Activated CD8-positive, alpha-beta memory T cell treated with anti-CD3 and anti-CD28 coated beads for 1 hour (primary cell): ENCODE measurements at places on chromosomes 7 and 10.

DNA sequence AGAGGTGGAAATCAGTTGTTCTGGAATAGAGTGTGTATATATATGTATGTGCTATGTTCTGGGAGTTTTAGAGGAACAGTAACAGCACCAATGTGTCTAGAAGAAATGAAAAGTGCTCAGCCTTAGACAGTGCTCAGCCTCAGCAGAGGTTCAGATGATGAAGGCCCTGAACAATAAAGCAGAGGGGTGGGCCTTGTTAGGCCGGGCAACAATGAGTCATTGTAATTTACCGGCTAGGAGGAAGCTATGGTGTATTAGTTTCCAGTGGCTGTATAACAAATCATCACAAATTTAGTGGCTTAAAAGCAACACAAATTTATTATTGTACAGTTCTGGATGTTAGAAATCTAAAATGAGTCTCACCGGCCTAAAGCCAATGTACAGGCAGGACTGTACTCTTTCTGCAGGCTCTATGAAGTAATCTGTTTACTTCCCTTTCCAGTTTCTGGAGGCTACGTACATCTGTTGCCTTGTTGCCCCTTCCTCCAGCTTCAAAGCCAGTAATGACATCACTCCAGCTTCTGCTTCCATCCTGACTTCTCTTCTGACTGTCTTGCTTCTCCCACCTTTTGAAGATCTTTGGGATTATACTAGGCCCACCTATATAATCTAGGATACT, 84.6 kb downstream of the CH25H start:
- DNase-seq = no peak

- DNase-seq = no peak
Measured at GRCh38 chr10:92082583-92083280, 159.2 kb downstream of the BTAF1 start.

GRCh38 chr7:108143658-108144420, 13.7 kb upstream of the LAMB4 start:
- DNase-seq = no peak

DNA sequence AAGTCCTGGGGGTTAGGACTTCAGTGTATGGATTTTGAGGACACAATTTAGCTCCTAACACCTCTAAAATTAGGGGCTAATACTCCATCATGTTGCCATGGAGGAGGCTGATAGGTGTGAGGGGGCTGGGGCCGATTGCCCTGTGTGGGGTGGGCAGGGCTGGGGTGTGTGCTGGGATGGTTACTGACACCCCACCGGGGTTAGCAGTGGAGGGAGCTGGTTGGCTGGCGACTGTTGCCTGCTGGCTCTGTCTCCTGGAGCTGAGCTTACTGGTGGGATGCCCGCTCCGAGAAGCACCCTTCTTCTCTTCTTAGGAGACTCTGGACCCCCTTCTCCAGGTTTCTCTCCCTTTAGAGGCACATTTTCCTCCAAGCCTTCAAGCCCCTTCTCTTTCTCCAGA, 22.2 kb upstream of the SH2D4B start:
- DNase-seq = no peak

DNA sequence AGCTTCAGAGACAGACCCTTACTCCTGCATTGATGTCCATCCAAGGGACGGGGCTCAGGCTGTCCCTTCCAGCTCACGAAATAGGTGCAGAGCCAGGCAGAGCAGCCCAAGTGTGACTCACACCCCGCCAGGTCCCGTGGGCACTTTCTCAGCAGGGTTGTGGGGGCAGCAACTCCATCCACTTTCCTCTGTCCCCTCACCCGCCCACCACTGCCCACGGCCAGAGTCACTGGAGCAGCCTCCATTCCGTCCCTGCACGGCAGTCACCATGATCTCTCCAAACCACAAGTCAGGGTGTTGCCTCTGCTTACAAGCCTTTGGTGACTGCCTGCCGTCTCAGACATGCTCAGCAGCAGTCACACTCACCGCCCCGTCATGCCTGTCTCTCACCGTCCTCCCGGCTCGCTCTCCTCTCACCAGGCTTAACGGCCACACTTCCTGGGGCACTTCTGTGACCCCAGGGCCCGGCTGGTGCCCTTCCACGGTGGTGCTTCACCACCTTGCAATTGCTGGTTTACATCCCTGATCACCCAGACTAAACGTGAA, 39.3 kb downstream of the CALML3 start:
- DNase-seq = no peak

DNA sequence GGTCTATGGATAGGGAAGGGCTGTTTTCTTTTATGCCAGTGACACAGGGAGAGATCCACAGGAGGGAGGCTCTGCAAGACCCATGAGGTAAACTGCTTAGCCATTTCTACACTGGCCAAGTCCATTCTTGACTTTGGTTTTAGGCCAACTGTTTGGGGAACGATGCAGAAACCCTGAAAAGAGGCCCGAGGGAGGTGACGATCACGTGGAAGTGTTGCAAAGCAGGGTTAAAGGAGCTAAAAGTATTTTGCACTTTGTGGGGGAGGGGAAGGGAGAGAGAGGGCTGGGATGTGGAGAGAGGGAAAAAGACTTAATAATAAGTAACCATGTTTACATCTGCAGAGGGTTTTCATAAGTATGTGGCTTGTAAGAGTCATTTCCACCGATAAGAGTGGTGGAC, 239.7 kb downstream of the EMX2 start:
- DNase-seq = no peak

GRCh38 chr10:24690961-24691512, 32.6 kb downstream of the ARHGAP21 start:
- DNase-seq = no peak

- no peak for DNase-seq
Measured at GRCh38 chr7:121505540-121506182, 109.6 kb upstream of the FAM3C start.

DNA sequence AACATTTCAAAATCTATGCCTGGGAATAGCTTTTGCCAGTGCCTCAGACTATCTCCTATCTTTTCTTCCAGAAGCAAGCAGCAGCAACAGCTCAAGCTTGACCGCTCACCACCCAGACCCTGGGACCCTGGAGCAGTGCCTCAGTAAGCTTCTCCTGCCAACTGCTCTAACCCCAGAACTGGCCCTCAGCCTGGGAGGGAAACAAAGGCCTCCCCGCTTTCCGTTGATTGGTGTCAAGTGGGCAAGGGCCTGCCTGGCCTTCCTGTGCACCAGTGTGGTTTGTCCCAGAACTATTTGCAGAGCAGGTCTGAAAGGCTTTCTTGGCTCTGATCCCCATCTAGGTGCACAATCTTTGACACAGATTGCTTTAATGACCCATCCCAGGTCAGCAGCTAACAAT, 3.3 kb upstream of the ATP6V0A4 start:
- no peak for DNase-seq

DNA sequence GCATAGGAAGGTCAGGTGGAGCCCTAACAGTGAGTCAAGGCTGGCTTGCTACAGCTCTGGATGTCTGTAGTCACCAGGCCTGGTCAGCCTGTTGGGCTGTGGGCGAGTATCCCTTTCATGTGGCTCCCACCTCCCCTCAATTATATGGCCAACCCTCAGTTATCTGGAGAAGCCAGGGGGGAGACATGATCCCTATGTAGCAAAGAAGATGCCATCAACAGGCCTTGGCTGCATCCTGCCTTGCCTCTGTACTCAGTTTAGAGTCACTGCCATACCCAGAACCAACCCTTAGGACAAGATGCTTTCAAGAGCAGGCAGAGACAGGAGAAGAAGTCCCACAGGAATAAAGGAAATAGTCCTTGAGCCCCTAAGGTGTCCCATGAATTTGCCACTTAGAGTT, 763.9 kb downstream of the GRID1 start:
- DNase-seq = no peak

- no peak for DNase-seq
Measured at GRCh38 chr7:71633551-71634008, 501.6 kb downstream of the GALNT17 start.

GRCh38 chr7:144731661-144732351, 104.0 kb downstream of the TPK1 start:
- DNase-seq = no peak

DNA sequence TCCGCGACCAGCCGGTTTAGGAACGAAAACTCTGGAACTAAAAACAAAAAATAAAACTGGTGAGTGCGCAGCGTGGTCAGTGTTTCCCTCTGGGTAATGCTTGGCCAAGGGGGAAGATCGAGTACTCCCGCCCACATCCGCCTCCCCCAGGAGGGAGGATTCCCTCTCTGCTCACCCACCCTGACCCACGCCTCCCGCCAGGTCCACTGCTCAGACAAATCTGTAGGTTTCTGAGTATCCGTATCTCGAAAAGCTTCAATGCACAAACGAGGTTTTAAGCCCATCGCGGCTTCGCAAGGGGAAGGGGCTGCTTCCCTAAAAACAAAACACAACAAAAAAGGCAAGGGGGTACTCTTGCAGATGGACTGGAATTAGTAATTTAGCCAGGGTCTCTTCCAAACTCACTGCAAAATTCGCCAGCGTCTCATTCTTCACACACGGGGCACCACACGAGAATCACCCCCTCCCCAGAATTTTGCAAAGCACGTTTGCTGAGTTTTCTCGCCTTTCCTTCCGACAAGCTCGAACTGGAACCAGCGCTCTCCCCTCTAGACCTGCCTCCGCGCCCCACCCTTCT, 75.2 kb downstream of the INSIG1 start:
- DNase-seq = no peak

DNA sequence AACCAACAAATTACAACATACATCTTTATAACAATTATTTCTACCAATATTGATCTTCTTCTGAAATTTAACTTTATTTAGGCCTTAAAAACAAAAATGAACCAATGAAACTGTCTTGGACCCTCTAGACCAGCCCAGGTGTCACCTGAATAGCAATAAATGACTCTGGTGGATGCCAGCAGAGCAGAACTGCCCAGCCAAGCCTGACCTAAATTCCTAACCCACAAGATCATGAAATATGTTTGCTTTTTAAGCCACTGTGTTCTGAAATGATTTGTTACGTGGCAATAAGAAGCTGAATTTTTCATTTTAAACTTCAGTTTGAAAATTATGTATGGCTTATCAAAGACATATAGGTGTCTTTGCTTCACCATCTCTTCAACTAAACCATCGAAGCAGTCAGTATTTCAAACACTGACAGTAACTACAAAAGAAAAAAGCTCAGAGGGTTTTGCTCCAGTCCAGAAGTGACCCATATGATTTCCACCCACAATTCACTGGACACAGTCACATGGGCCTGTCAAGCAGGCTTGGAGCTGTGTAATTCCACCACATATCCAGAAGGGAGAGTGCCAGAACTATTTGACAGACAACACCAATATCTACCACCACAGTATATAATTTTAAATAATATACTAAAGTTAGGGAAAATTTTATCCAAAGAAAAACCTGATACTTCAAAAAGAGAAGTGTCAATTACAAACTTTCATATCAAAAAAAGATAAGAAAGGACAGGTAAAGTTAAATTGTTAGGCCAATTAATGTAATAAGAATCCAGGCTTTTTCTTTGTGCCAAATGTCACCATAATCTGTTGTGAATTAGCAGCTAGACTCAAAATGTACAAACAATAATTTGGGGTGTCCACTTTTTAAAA, 94.5 kb downstream of the KMT2C start:
- DNase-seq = no peak

DNA sequence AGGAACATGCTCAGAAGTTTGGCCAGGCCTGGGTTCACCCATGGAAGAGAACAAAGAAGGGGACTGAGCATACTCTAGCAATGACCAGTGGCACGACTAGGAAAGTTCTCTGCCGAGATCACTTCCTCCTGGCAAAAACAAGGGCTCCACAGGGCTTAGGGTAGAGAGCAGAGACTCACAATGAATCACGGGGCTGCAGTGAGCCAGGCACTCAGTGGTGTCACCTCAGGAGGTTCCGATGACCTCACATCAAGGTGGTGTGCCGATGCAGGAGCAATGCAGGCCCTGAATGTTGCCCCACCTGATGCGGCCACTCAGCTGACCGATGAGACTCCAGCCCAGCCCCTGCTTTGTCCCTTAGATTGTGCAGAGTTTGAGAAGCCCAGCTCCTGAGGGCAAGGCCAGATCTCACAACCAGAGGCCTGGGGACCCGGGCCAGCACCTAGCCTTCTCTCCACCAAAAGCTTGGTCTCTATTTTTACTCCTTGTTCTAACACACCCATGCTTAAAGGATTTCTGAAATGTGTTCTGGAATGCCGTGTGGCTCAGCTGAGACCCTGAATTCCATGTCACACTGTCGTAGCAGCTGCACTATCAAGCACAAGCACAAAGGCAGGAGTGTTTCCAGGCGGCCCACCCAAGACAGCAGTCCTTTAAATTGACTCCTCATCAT, 60.9 kb downstream of the COBL start:
- no peak for DNase-seq

DNA sequence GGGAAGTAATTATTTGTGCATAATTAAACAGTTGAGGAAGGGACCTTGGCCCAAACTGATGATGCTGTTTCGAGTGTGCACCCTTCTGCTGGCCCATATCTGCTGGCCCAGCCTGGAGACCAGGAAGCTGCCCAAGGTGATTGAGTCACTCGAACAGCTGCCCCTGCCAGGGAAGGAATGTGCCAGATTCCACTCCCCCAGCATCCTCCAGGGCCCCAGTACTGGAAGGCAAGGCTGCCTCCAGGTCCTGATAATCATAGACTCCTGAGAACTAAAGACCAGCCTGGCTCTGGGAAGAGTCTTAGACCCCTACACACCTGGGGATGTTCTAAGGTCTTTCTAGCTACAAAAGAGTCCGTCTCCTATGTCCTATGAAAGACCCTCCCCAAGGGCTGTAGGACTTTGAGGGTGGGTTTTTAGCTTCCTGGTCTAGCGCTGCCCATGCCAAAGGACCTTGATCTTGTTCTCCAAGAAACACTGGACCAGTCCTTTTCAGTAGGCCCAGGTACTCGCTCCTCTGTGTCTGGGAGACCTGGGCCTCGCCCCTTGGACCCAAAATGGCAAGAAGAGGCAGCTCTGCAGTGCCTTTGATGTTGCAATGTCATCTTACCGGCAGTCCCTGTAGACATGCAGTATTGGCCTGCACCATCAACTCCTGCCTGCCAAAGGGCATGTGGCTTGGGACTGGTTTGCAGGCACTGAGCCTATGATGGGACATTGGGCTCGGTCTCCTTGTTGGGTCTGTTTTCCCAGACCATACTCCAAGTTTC, 103.2 kb upstream of the GPR26 start:
- no peak for DNase-seq

DNA sequence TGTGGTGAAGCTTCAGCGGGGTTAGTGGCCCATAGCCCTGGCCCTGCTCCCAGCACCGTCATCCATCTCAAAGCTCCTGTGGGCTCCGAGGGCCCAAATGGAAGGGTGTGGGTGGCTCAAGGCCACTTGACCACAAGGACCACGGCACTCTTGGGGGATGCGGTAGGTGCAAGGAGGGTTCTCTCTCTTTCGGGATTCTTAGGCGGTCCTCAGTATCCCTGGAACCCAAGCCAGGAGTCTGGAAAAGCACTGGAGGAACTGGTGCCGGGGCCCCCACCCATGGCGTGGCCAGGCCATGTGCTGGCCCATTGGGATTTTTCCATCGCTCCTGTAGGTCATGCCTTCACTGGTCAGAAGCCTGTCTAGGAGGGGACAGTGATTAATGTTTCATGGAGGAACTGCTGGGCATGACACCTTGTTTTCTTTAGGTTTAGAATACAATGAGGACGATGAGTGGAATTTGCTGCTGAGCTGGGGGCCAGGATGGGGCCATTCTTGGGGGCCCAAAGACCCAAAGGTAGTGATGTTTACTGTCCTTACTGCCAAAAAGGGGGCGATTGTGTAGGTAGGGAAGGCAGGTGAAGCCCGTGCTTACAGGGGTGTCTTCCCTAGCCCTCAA, 16.7 kb downstream of the AQP1 start:
- no peak for DNase-seq

- no peak for DNase-seq
Measured at GRCh38 chr10:125625586-125625985, 57.4 kb downstream of the TEX36 start.

- DNase-seq = no peak
Measured at GRCh38 chr10:31808258-31809218, 120.1 kb downstream of the ARHGAP12 start.
